Activated T-helper 2 cell treated with anti-CD3 and anti-CD28 coated beads, Interferon-gamma antibody, Interleukin-2, Interleukin-4, amounts not matched to agents 10 μg/mL and 5 μg/mL and 100 μg/mL, durations not matched to agents 14 hours and 24 hours and 36 hours (primary cell): ENCODE measurements at places on chromosomes 3 and 15. TPM values are rescaled to one million over a fixed set of nuclear protein-coding genes. Genes with fewer than 3 reads are reported as not detected.

DNA sequence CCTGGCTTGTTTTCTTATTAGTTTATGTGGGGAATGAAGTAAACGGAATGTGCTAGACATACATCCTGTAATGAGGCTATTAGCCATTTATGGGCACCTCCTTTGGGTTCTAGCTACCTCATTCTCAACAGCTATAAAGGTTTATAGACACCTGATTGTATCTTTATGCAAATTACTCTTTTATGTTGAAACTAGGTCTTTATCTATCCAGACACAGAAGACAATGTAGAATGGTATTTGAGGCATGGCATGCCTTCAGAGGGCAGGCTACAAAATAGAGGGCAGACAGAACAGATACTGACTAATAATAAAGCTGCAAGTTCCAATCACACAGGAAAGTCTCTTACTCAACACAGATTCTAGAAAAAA, 27.1 kb downstream of the TBC1D2B start:
- no peak for DNase-seq

- DNase-seq, result no peak
Measured at GRCh38 chr3:46350262-46350565, 3.7 kb upstream of the CCR2 start.

GRCh38 chr3:13684854-13685253, 135.9 kb downstream of the FBLN2 start:
- DNase-seq, result no peak

Gene USP4
- 78.6 and 82.7 TPM in 2 replicates for total RNA-seq

Gene RNU6-1
- not detected in 2 replicates for total RNA-seq
